ENCODE measurements at places on chromosomes 12 and 14. TPM values are rescaled to one million over a fixed set of nuclear protein-coding genes. Genes with fewer than 3 reads are reported as not detected.

The BMP4 gene
- 1.6 TPM for total RNA-seq

The CCNB1IP1 gene
- 42.3 TPM for total RNA-seq

The OR6C74 gene
- not detected for total RNA-seq

The IGF1 gene
- not detected for total RNA-seq

The ADCY4 gene
- not detected for total RNA-seq

The TAMALIN gene
- 0.65 TPM for total RNA-seq

The NAB2 gene
- total RNA-seq: 14.7 TPM

The JPH4 gene
- total RNA-seq: 0.07 TPM

The RFX4 gene
- total RNA-seq: not detected

Data from A549 treated with GW870086 at 1 μM for 4 hours (cell line).